T follicular helper cell (primary cell): ENCODE measurements at places on chromosomes 16 and 17.
A peak's percentile ranks its signal among the peaks of the same experiment; 100 is the strongest.

DNA sequence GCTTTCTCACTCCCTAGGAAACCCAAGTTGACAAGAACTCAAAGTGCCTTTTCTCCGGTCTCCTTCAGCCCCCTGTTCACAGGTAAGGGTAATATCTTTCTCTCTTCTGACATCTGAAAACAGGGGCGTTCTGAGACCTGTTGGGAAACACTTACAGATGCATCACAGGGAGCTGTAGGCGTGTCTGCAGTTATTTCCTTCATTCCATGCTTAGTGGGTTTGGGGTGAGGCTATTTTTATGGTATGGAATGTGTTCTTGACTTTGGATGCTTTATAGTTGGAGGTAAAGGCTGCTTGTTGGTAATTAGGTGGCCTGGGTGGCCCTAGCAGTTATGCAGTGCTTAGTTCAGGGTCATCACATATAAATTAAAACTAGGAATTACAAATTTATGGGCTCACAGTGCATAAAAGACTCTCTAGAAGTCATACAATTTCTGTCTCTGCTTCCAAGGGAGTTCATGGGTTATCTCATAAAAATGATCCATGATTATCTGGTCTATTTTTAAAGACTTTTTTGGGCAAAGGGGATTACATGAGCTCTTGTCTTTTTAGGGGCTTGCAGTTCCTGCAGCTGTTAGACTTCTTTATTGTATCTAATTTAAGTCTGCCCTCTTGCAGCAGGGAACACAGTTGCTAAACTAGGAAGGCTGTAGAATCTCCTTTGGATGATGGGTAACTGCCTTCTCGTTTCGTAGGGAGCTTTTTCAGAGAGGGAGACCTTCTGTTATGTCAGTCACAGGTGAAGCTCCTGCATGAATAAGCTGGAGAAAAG lies 10.2 kb downstream of the SOCS7 start:
- no peak for DNase-seq

DNA sequence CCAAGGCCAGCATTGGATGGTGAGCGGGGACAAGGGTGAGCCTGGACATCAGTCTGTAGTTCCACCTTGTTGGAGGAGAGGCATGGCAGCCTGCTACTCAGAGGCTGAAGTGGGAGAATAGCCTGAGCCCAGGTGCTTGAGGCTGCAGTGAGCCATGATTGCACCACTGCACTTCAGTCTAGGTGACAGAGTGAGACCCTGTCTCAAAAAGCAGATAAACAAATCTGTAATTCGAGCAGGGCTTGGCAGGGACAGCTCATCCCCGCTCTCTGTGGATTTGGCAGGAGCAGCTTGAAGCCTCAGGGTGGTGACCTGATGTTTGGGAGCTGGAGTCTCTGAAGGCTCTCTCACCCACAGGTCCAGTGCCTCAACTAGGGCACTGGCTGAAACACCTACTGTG lies 38.6 kb upstream of the ZCCHC14 start:
- DNase-seq: no peak

- no peak for DNase-seq
Measured at GRCh38 chr17:29032013-29032856, 10.7 kb upstream of the PIPOX start.

DNA sequence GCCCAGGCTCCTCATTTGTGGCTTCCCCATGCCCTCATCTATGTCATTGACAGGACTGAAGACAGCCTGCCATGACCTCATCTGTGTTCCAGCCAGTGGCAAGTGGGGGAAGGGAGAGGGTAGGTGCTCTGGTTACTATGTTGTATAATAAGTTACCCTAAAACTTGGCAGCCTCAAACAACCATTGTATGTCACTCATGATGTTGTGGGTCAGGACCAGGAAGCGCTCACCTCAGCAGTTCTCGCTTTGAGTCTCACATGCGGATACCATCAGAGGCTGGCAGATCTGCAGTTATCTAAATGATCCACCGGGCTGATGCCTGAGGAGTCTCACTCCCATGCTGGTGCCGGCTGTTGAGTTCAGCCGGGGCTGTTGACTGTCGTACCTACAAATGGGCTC lies 89.0 kb upstream of the TMEM97 start:
- no peak for DNase-seq

GRCh38 chr17:60110586-60110985 lies 31.9 kb upstream of the HEATR6 start:
- DNase-seq: no peak

DNA sequence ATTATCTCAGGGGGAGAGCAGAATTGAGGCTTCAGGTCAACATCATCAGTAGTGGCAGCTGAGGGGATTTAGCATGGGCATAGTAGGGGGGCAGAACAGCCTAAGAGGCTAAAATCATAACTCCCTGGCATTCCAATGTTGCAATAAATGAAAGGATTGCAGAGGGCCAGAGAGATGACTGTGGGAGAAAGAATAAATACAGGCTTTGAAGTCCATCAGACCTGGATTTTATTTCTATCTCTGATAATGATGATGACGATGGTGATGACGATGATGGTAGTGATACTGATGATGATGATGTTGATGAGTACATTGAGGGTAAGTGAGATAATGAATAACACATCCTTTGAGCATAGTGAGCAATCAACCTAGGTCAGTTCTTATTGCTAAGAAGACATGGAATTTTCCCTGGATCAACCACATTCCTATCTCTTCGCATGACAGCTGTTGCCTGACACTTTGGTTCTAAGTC lies 107.4 kb upstream of the CDH11 start:
- no peak for DNase-seq

DNA sequence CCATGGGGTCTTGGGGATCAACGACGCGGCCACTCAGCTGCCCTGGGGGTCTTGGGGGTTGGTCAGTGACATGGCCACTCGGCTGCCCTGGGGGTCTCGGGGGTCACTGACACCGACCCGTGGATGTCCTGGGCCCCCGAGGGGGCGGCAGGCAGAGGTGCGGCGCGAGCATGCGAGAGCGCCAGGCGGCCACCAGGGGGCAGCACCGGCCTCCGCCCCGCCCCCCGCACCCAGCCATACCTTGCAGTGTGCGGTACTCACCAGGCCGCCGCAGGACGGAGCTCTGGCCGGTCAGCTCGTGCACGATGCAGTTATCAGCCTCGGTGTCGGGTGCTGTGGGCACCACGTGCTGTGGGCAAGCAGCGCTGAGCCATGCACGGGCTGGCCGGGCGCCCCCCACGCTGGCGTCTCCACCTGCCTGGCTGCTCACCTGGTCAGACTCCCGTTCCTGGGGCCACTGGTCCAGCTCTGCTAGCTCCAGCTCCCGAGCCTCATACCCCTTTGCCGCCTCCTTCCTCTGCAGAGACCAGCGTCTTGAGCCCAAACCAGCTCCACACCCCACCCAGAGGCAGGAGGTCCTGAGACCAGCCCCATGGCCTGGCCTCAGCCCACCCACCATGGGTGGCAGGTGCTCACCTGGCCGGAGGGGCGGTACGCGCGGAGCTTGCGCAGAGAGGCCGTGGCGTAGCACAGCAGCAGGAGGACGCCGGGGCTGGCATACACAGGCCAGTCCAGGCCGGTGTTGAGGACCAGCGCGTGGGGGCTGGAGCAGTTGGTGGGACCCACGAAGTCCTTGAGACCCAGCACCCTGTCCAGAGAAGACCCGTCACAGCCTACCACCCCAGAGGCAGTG lies 31.2 kb downstream of the CTU2 start:
- peak; percentile 52 for DNase-seq

DNA sequence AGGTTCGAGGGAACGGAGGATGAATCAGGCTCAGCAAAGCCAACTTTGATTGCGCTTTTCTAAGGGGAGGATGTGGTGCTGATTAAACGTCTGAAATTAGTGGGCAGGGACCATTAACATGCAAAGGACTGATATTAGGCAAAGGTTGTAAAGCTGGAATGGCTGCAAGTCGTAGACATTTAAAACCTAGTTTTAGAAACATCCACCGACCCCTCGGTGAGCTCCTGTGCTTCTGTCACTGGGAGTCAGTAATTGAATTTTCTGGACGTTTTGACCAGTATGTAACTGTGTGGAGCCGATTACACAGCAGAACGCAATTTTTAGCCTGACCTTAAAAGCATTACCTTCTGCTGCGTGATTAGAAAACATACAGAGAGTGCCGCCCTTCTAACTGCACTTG lies 220.6 kb upstream of the HSBP1 start:
- no peak for DNase-seq

- DNase-seq: no peak
Measured at GRCh38 chr16:3642397-3643094, 11.9 kb upstream of the DNASE1 start.

- DNase-seq: no peak
Measured at GRCh38 chr17:80416940-80417293, 1.9 kb downstream of the ENDOV start.

GRCh38 chr17:31838636-31839225 lies 20.3 kb downstream of the COPRS start:
- DNase-seq: no peak
